Effector memory CD4-positive, alpha-beta T cell (primary cell): ENCODE measurements at places on chromosomes 1 and 21.
A peak's percentile ranks its signal among the peaks of the same experiment; 100 is the strongest.

DNA sequence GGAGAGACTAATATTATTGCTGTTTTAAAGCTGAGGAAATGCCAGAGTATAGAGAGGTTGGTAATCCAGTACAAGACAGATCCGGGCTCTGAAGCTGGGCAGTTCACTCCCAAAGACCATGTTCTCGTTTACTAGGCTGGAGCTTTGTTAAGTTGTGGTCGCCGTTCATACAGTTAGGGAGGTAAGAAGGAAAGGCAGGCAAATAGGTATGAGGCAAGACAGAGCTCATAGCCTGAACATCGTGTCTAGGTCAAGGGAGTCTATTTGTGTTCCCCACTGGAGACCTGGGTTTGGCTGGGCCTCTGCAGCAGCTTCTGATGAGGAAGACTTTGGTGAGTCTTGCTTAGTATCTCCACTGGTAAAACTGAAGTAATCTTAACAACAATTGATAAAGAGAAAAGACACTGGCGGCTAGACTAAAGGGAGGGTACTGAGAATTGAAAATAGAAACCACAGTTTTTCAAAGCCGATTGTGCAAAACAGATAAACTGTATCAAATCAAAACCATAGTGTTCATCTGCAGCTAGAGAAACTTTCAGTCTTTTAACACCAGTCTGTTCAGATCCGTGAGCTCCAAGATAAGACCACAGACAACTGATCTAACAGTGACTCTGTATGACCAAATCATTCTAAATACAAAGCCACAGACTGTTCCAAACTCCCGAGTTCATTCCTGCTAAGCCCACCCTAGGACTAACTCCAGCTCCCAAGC lies 217.0 kb upstream of the FAM78B start:
- no peaks in the 10 kb centered on the region for H3K27me3 ChIP-seq
- no peaks in the 10 kb centered on the region for H3K4me1 ChIP-seq
- H3K36me3 ChIP-seq = no peaks in the 10 kb centered on the region
- DNase-seq = no peak

DNA sequence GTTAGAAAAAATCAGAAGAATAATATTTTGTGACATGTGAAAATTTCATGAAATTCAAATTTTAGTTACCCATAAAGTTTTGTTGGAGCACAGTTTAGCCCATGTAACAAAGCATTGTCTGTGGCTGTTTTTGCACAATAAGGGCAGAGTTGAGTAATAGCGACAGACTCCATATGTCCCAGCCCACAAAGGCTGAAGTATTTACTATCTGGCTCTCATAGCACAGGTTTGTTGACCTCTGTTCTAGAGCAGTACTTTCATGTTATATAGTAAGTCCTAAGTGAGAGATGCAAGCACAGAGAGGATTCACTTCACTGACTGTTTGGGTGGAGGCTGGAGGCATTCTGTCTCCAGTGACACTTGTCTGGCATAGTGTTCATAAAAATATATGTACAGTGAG lies 6.8 kb downstream of the LAMC1 start:
- no peak for DNase-seq
- H3K27me3 ChIP-seq = peaks cover 14% of the 10 kb centered on the region
- H3K27ac ChIP-seq = no peak overlapping the region
- H3K36me3 ChIP-seq = no peaks in the 10 kb centered on the region
- no peaks in the 10 kb centered on the region for H3K4me1 ChIP-seq

DNA sequence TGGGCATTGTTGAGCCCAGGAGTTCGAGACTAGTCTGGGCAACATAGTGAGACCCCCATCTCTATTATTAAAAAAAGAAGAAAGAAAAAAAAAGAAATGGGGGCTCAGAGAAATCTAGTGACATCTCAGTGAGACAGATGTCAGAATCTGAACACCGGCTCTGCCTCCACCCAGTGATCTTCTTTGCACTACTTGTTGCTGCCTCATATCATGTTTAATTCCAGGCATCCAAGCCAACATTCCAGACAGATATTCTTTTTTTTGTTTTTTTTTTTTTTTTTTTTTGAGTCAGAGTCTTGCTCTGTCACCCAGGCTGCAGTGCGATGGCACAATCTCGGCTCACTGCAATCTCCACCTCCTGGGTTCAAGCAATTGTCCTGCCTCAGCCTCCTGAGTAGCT lies 5.0 kb upstream of the ARL8A start:
- peaks cover 75% of the 10 kb centered on the region for H3K36me3 ChIP-seq
- no peak for DNase-seq
- H3K27ac ChIP-seq = no peak overlapping the region
- H3K27me3 ChIP-seq = no peaks in the 10 kb centered on the region
- peaks cover 10% of the 10 kb centered on the region for H3K4me1 ChIP-seq
- no peak overlapping the region for H3K4me3 ChIP-seq

DNA sequence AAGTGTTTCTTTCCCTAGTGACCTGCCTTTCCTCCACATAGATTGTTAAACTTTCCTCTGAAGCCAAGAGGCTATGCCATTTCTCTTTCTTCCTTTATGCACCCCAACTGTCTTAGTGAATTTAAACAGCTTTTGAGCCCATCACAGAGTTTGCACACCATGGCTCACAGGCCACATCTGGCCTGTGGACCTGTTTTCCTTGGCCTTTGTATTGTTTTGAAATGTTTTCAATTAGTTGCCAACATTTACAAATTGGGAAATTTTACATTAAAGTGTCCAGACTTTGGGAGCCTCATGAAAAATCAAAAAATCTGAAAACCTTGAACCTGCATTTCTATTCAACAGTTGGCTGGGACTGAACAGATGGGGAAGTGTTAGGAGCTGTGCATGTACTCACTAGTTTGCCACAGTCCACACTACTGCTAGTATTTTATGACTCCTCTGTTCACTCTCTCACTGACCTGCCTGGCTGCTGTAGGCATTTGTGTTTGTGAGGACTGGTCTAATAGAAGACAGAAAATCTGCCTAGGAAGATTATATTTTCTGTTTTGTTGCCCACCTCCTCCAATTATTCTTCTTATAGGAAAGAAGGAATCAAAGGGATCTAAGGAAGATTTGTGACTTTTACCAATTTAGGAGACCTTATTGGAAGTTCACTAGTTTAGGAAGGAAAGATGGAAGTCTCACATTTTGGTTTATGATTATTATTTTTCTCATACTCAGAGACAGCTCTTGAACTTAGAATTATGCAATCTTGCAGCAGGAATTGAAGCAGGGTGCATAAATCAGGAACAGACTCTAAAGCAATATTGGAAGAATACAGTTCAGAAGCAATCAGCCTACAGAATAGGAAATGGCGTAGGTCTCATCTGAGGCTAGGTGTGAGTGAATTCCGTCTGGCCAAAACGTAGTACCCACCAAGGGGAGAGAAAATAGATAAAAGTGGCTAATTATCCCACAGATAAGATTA lies 134.7 kb downstream of the HLX start:
- no peak for DNase-seq
- H3K4me3 ChIP-seq = no peak overlapping the region
- no peaks in the 10 kb centered on the region for H3K27me3 ChIP-seq

DNA sequence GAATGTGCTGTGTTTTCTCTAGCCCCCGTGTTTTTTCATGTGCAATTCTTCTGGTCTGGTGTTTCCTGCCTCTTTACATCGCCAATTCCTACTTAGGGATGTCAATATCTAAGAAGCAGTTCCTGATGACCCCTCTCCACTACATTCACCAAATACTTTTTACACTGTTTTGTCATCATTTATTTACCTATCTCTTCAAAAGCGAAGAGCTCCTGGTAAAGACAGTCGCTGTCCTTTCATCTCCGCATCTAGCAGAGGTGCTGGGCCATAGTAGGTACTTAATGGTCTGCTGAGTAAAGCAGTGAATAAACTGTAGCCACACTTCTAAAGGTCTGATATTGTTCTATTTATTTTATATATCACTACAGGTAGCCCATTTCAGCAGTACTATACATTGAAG lies 43.0 kb downstream of the LYST start:
- no peak overlapping the region for H3K4me3 ChIP-seq
- no peak overlapping the region for H3K27ac ChIP-seq
- no peak for DNase-seq
- H3K4me1 ChIP-seq = no peaks in the 10 kb centered on the region
- H3K36me3 ChIP-seq = peaks cover 3% of the 10 kb centered on the region

DNA sequence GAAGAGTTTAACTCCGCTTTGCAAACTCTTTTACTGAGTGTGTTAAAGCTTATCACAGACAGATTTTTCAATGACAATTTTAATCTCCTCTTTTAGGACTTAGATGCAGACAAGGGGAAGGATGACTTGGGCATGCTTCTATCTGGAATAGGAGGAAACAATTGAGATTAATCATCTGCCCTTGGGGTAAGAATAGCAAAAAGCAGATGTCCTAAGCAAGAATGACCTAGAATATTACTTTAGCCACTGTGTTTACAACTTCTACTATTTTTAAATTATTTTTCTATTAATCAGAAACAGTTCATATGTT lies 569.0 kb upstream of the ADGRL2 start:
- H3K36me3 ChIP-seq = no peaks in the 10 kb centered on the region
- no peak overlapping the region for H3K27ac ChIP-seq
- H3K4me1 ChIP-seq = no peaks in the 10 kb centered on the region
- no peaks in the 10 kb centered on the region for H3K27me3 ChIP-seq
- no peak overlapping the region for H3K4me3 ChIP-seq
- DNase-seq = no peak

GRCh38 chr1:88695781-88696180 lies 11.7 kb downstream of the PKN2 start:
- no peaks in the 10 kb centered on the region for H3K27me3 ChIP-seq
- no peaks in the 10 kb centered on the region for H3K36me3 ChIP-seq
- no peak overlapping the region for H3K27ac ChIP-seq
- no peaks in the 10 kb centered on the region for H3K4me1 ChIP-seq
- DNase-seq = no peak
- no peak overlapping the region for H3K4me3 ChIP-seq

- H3K4me1 ChIP-seq = no peaks in the 10 kb centered on the region
- H3K27me3 ChIP-seq = no peaks in the 10 kb centered on the region
- no peak for DNase-seq
Observed at GRCh38 chr1:42135426-42135825, 17.8 kb upstream of the GUCA2B start.

GRCh38 chr1:201468844-201469644 lies at the start of gene PHLDA3:
PHLDA3 (minus strand) TSS chr1:201469188; CDS start chr1:201468786, 402 bp downstream.
- no peaks in the 10 kb centered on the region for H3K27me3 ChIP-seq
- H3K4me1 ChIP-seq = peaks cover 10% of the 10 kb centered on the region
- no peaks in the 10 kb centered on the region for H3K36me3 ChIP-seq
- H3K4me3 ChIP-seq = peak within 1 kb of the TSS; percentile 48

DNA sequence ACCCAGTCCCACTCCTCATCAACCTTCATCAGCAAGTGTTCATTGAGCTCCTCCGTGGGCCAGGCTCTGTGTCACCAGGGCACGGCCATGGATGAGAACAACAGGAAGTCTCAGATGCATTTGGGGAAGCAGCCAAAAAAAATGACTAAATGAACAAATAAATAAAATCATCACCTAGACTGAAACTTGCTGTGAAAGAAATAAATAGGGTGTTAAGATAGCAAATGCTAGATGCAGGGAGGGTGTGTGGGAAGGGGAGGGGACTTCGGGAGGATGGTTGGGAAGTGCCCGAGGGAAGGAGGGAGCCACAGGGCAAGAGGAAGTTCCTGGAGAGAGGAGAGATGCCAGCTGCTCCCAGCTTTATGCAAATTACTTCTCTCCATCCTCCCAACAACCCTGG lies 696.7 kb downstream of the PTPRU start:
- H3K4me1 ChIP-seq = no peaks in the 10 kb centered on the region
- H3K4me3 ChIP-seq = no peak overlapping the region
- H3K36me3 ChIP-seq = no peaks in the 10 kb centered on the region
- DNase-seq = no peak
- H3K27me3 ChIP-seq = no peaks in the 10 kb centered on the region
- H3K27ac ChIP-seq = no peak overlapping the region

- peaks cover 12% of the 10 kb centered on the region for H3K36me3 ChIP-seq
- H3K4me1 ChIP-seq = no peaks in the 10 kb centered on the region
- no peak for DNase-seq
- H3K27me3 ChIP-seq = no peaks in the 10 kb centered on the region
- no peak overlapping the region for H3K4me3 ChIP-seq
Observed at GRCh38 chr1:23964790-23965740, 5.4 kb downstream of the PNRC2 start.

DNA sequence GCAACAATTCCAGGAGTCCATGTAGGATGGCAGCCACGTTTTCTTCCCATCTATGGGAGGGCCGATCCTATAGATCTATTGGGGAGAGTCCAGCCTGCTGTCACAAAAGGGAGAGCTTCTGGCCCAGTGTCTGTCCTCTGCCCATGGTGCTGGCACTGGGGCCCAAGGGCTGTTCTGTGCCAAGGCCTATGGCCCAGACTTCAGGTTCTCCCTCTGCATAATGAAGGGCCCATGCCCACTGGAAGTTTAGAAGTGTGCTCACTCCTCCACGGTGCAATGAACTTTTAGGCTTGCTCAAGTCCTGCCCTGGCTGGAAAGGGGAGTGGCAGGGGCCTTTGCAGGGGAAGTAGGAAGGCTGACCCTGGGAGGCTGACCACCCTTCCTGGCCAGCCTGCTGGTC lies 44.1 kb upstream of the ATP2B4 start:
- H3K27ac ChIP-seq = no peak overlapping the region
- DNase-seq = no peak
- no peak overlapping the region for H3K4me3 ChIP-seq

DNA sequence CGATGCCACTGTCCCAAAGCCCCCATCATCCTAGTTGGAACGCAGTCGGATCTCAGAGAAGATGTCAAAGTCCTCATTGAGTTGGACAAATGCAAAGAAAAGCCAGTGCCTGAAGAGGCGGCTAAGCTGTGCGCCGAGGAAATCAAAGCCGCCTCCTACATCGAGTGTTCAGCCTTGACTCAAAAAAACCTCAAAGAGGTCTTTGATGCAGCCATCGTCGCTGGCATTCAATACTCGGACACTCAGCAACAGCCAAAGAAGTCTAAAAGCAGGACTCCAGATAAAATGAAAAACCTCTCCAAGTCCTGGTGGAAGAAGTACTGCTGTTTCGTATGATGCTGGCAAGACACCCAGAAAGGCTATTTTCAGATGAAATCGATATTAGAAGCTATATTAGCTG lies 8.1 kb downstream of the RHOU start:
- no peak overlapping the region for H3K4me3 ChIP-seq
- H3K36me3 ChIP-seq = peaks cover 10% of the 10 kb centered on the region
- no peaks in the 10 kb centered on the region for H3K27me3 ChIP-seq
- no peak overlapping the region for H3K27ac ChIP-seq
- no peak for DNase-seq

- H3K27me3 ChIP-seq = no peaks in the 10 kb centered on the region
- no peak for DNase-seq
- H3K4me1 ChIP-seq = peaks cover 15% of the 10 kb centered on the region
- H3K4me3 ChIP-seq = no peak overlapping the region
Observed at GRCh38 chr21:46295177-46295770, 9.1 kb downstream of the YBEY start.

- no peak overlapping the region for H3K4me3 ChIP-seq
- H3K4me1 ChIP-seq = no peaks in the 10 kb centered on the region
- no peak for DNase-seq
- H3K27me3 ChIP-seq = no peaks in the 10 kb centered on the region
Observed at GRCh38 chr21:43332861-43333297, 94.1 kb downstream of the SIK1 start.

DNA sequence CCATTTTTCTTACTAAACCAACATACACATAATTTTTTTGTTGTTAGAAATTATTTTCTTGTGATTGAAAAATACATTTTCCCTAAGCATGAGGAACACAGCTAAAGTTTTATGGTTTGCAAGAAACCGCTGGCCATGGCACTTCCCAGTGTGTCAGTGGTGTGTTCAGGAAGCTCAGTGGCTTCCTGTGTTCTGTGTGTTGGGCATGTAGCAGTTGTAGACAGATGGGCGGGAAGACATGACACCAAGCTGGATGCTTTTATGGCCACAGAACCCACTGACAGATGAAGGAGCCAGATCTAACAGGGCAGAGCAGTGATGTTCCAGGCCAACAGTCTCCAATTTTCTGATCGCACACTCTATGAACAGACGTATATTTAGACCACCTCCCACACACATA lies 119.8 kb downstream of the GALNT2 start:
- DNase-seq = no peak
- H3K27me3 ChIP-seq = no peaks in the 10 kb centered on the region
- H3K27ac ChIP-seq = no peak overlapping the region
- H3K4me3 ChIP-seq = no peak overlapping the region
